ENCODE measurements at places on chromosomes 3 and 15. TPM values are rescaled to one million over a fixed set of nuclear protein-coding genes. Genes with fewer than 3 reads are reported as not detected.

Gene GOLGA6B
- total RNA-seq: not detected

DNA sequence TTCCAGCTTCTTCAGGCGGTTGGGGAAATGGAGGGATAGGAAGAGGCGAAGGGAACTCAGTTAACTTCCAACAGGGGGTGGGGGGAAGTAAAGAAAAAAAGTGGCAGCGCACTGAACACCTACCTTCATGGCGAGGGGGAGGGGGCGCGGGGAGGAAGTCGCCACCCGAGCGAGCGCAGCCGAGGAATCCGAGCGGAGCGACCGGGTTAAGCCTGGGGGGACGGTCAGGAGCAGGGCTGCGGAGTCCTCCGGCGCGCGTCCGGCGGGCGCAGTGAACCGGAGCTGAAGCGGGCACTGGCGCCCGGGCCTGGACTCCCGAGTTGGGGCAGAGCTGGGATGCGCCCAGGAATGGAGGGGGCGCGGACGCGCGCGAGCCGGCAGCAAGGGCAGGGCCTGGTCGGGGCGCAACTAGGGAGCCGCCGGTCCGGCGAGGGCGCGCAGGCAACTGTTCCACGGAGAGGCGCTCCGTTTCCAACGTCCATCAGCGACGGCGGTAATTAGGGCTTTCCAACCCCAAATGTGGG is at the start of gene WNT5A:
TSS of gene WNT5A (minus strand) at position 450 of the 524 bp plus-strand sequence. CDS start at position 129, 321 bp downstream.
- no peak for DNase-seq

- no peak for DNase-seq
Observed at GRCh38 chr3:158057666-158058065, 48.6 kb downstream of the SHOX2 start.

Gene CFAP100
- total RNA-seq: not detected

DNA sequence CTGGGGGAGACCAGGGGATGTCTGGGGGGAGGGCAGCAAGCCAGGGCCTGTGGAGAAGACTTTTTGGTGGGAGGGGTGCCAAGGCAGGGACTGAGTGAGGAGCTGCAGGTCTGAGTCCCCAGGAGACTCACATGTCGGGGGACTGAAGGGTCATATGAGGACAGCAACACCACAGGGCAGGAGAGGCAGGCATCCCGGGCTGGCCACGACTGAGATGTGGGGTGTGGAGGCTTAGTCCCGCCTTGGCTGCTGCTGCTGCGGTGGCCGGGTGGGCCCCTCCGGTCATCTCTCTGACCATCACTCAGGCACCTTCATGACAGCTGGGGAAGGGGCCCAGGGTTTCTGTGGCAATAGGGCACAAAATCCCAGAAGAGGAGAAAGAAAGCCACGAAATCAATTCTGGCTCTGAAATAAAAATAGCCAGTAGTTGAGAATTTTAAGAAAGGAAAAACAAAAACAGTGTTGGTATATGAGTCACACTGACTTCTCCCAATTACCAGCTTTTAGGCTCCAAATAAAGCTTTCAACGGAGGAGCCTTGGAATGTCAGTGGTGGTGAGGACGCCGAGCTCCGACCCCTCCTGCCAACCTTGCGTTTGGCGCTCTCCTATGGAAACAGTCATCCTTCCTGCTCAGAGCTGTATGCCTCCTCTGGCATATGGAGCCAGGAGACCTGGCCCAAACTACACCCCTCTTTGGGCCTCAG is 52.9 kb upstream of the ITGA11 start:
- DNase-seq: no peak

DNA sequence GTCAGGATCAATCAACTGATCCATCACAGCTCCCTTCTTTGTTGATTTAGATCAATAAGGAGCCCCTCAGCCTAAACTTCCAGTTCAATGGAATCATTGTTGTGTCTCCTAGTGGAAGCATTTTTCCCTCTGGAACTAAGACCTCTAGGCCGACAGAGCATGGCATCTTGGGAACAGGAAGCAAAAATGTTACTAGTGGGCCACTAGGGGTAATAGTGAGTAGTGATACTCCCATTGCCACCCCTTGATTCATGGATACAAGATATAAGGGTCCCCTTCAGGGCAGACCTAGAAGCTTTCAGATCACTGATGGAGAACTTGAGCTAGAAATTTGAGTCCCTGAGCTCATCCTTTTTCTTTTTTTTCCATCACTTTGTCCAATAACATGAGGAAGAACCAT is 40.4 kb upstream of the AZI2 start:
- DNase-seq: no peak

DNA sequence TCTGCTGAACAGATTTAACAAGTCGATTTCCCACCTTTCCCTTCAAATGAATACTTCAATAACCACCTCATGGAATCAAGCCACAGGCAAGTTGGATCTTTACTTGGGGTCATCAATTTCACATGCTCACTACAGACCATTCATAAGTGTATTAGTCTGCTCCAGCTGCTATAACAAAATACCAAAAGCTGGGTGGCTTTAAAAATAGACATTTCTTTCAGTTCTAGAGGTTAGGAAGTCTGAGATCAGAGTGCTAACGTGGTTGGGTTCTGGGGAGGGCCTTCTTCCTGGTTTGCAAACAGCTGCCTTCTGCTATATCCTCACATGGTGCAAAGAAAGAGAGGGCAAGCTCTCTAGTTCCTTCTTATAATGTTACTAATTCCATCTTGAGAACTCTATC is 5.1 kb downstream of the GPR176 start:
- no peak for DNase-seq

Gene GRK7
- not detected for total RNA-seq

Gene GXYLT2
- total RNA-seq: 4.8 TPM

Gene TGM4
- total RNA-seq: not detected

Gene SLC15A2
- total RNA-seq: 0.29 TPM

Gene SENP8
- total RNA-seq: 2.5 TPM

Gene PLIN1
- total RNA-seq: not detected

Gene ZPLD1
- total RNA-seq: 0.10 TPM

DNA sequence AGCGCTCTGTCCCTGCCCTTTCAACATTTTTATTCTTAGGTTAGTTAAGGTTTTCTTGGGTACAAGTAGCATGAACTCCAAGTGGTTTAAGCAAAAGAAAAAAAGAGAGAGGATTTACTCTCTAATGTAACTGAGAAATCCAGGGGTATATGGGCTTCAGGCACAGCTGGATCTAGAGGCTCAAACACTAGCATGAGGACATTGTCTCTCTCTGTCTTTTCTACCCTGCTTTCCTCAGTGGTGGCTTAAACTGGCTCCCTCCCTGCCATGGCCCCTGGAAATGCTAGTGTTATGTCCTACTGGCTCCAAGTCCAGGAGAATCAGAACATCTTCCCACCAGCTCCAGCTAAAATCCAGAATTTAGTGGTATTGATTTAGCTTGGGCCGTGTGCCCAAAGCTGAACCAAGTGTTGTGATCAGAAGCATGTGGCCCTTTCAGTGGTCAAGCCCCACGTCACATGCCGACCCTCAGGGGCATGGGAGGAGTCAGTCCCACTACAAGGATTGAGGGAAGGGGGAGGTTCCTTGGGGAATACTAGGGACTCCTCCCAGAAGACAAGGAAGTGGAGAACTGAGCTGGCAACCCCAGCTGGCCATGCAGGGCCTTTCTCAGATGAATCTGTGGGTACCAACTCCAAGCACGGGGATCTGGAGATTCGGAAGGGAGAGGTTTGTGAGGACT is 58.0 kb downstream of the LINGO1 start:
- no peak for DNase-seq

DNA sequence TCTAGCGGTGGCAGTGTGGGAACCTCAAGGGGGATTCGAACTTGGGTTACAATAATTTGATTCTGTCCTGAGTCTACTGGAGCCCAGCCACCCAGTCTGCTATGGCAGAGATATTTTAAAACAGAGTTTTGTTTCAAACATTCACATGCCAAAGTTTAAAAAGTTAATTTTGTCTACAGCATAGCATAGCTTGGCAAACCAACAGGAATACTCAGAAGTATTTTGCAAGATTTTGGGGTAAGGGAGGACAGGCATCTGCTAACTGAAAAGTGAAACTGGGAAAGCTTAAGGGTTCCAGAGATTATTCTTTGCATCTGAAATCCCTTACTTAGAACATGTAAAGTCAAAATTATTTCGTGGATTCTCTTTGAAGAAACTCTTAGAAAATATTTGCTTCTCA is 6.6 kb downstream of the ARID3B start:
- DNase-seq: no peak

Gene THSD4
- total RNA-seq: 110 TPM

- no peak for DNase-seq
Observed at GRCh38 chr3:66823009-66823397, 175.1 kb upstream of the KBTBD8 start.

DNA sequence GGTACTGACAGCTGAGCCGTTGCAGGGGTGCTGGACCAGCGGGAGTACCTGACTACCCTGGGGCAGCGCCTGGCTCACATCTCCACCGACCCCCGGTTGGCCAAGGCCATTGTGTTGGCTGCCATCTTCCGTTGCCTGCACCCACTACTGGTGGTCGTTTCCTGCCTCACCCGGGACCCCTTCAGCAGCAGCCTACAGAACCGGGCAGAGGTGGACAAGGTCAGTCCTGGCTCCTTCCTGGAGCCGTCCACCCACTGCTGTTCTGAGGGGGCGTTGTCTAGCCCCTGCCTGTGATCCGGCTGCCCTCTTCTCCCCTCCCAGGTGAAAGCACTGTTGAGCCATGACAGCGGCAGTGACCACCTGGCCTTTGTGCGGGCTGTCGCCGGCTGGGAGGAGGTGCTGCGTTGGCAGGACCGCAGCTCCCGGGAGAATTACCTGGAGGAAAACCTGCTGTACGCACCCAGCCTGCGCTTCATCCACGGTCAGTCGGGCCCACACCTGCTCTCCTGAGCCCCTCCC is 45.7 kb downstream of the DHX30 start:
- DNase-seq: no peak

DNA sequence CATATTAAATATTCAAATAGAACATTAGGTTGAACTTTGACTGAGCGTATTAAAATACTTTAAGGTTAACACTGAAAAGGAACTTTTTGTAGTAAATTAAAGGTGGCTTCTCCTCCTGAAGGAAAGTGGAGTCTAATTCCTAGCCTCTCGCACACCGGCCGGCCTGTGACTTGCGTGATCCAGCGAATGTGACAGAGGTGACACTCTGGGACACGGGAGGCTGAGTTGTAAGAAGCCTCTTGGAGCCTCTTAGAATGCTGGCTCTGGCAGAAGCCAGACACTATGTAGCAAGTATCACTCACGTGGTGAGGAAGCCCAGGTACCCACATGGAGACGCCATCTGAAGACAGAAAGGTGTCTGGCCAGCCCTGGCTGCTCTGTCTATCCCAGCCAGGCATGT is 64.9 kb upstream of the NSMCE3 start:
- DNase-seq: no peak

DNA sequence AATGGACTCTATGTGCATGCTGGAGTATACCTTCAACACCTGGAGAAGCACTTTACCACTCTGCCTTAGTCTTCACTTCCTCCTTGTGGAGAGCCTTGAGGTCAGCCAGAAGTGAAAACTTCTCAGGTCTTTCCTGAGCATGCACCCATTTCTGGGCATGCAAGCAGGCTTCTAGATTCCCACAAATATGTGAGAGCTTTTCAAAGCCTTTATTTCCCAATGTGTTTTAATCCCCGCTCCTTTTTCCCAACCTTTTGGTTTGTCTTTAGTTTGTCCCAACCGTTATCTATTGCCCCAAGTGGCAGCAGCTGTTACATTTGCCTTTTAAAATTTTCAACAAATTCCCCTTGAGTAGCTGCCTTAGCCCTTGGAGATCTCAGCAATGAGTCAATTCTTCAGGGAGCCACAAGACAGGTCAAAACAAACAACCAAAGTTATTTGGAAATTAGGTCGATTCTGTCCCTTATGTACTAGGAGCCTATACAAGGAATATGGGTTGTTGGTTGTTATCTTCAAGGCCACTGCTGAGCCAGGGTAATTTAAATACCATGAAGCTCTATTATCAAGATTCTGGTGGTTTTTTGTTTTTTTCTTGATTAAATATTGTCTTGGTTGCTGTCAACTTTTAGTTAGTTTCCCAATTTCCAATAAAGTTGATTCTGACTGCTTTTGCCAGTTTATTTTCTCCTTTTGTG is 44.4 kb downstream of the LSM3 start:
- DNase-seq: no peak

- no peak for DNase-seq
Observed at GRCh38 chr3:185405243-185405642, 42.3 kb downstream of the MAP3K13 start.

DNA sequence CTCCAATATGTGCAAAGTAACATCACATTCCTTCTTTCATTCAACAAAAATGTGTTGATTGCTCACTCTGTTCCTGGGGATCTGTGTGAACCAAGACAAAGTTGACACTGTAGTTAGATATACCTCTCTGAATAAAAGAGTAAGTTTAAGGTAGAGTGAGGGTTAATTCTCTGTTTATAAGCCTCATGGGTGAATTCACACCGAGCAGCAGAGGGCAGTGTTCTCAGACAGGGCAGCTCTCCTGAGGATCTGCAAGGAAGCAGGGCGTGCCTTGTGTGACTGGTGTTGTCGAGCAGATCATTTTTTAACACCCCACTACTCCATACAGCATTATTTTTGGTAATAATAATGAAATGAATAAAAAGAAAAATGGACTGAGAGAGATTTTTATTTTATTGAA is 34.4 kb downstream of the PAQR9 start:
- DNase-seq: no peak

Gene LEKR1
- 0.34 TPM for total RNA-seq

DNA sequence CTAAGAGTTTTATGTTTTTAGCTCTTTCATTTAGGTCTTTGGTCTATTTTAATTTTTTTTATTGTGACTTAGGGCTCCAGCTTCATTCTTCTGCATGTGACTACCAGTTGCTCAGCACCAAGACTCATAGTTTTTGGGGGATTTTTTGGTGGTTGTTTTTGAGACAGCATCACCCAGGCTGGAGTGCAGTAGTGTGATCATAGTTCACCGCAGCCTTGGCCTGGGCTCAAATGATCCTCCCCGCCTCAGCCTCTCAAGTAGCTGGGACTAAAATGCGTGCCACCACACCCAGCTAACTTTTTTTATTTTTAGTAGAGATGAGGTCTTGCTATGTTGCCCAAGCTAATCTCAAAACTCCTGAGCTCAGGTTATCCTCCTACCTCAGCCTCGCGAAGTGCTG is 19.4 kb downstream of the CDV3 start:
- no peak for DNase-seq

Gene EPHB3
- 0.19 TPM for total RNA-seq

Gene MESP2
- 0.15 TPM for total RNA-seq

DNA sequence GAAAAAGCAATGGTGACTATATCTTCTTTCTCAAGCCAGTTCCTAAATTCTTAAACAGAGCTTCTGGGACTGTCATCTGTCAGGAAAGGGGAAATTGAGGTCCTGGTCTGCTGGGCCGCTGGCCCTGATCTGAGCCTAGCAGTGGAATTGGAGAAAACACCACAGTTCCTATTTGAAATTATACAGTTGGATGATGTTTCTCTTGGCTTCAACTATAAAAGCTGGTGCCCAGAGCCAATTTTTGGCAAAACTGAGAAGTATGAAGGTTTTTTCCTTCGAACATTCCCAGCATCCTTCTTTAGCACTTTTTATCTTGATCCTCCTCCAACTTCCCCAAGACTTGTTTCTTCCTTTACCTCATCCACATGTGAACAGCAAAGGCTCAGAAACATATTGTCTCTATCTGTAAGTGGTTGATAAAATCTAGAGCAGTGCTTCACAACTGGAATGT is 83.9 kb downstream of the CD47 start:
- no peak for DNase-seq

All from glomerular endothelial cell (primary cell).